ENCODE measurements at places on chromosomes 12 and 14. TPM values are rescaled to one million over a fixed set of nuclear protein-coding genes. Genes with fewer than 3 reads are reported as not detected.
A peak's percentile ranks its signal among the peaks of the same experiment; 100 is the strongest.

GRCh38 chr14:37707716-37708115 lies 112.3 kb downstream of the TTC6 start:
- DNase-seq = no peak

- DNase-seq = no peak
Observed at GRCh38 chr14:81550001-81550637, 16.5 kb upstream of the SEL1L start.

DNA sequence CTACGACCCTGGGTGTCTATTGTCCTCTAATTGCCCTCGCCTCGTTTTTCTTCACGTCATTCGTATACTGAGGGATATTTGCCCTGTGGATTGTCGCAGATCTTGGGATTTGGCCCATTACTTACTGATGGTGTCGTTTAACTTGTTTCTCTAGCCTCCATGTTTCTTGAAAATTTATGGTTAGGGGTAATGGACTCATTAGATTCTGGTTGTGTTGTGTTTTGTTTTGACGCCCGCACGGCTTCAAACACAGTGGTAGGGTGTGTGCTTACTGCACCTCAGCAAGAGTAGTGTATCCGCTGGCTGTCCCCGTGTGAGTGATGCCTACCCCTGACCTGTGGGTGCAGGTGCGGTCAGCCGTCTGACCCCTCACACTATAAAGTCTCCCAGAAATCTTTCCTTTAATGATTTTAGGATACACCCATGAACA lies 874 bp upstream of the RNU6-8 start:
- DNase-seq = peak; percentile 33

GRCh38 chr12:53102883-53103807 lies at the start of gene SOAT2:
Gene SOAT2, plus strand, starts transcription at chr12:53103486. Its CDS starts 92 bp downstream, at chr12:53103578.
- DNase-seq = no peak

- no peak for DNase-seq
Observed at GRCh38 chr14:99596772-99597171, 7.2 kb downstream of the CCDC85C start.

DNA sequence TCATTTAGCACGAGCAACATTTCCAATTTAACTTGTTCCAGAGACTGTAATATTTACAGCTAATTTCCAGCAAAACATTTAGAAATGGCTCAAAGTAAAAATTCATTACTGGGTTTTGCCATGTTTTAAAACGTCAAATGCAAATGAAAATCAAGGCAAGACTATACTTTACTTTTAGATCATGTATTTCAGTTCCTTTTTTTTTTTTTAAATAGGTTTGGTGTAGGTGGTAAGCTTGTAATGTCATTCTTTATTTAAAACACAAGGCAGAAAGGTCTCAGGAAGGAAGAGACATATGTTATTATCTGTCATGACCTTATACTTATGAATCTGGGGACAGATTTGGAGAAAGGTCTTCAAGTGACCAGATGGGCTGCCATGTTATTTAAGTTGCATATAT lies 54.1 kb downstream of the GRIP1 start:
- DNase-seq = no peak

DNA sequence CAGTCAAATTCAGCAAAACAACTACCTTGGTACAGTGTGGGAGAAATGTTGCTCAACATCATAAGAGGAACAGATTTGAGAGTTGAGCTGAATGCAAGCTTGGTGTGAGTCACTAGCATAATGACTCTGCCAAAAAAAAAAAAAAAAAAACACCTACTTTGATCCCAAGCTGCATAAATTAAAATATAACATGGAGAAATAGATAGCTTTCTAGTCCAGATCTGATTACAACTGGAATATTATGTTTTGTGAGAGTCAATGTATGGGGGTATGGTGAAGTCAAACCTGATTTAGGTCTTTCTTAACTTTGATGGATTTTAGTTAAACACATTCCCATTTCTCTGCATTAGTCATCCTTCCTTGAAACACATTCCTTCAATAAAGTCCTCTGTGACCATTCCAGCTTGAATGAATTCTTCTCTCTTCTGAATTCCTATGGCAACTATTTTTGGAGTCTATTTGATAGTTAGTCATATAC lies 188.1 kb downstream of the SLC5A8 start:
- peak; percentile 93 for DNase-seq

DNA sequence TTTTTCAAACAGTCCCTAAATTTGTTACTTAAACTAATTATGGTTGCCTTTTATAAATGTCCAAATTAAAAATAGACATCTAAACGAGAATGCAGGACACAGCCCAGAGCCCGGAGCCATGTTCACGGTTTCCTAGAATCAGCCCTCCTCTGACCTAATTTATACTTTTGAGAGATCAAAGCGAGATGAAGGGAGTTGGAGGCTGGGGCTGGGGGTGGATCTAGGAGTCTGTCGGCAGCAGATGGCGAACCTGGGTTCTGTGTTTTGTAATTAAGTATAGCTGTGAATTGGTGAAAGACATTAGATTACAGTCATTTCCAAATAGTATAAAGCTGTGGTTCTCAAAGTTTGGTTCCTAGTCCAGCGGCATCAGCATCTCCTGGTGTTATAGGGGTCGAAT lies 210.1 kb downstream of the SLC41A2 start:
- no peak for DNase-seq

- DNase-seq = no peak
Observed at GRCh38 chr12:2286461-2287131, 233.8 kb downstream of the CACNA1C start.

DNA sequence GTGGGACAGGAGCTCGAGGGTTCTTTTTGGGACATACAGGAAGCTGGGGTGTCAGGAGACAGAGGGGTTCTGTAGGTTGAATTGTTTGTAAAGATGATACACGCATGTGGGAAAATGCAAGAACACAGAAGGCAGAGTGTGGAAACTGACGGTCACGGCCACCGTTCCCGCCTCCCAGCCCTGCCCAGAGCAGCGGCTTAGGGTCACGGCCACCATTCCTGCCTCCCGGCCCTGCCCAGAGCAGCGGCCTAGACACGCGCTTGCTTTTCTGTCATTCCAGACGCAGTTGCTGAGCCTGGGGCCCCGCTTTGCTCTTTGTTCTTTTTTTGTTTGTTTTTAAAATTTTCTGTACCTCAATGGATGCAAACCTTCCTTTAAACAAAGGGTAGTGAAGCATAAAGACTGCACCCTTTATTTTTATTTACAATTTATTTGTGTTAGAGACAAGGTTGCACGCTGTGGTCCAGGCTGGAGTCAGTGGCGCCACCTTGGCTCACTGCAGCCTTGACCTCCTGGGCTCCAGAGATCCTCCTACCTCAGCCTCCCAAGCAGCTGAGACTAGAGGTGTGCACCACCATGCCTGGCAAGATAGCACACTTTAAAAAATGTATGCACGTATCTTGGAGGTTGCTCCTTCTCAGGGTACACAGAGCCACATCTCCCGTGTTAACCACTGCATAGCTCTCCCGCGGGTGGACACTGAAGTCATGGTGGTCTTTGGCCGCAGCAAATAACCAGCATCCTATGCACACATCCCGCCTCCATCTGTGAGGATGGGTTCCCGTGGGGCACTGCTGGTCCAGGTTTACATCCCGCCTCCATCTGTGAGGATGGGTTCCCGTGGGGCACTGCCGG lies 142.3 kb downstream of the ADGRD1 start:
- no peak for DNase-seq

DNA sequence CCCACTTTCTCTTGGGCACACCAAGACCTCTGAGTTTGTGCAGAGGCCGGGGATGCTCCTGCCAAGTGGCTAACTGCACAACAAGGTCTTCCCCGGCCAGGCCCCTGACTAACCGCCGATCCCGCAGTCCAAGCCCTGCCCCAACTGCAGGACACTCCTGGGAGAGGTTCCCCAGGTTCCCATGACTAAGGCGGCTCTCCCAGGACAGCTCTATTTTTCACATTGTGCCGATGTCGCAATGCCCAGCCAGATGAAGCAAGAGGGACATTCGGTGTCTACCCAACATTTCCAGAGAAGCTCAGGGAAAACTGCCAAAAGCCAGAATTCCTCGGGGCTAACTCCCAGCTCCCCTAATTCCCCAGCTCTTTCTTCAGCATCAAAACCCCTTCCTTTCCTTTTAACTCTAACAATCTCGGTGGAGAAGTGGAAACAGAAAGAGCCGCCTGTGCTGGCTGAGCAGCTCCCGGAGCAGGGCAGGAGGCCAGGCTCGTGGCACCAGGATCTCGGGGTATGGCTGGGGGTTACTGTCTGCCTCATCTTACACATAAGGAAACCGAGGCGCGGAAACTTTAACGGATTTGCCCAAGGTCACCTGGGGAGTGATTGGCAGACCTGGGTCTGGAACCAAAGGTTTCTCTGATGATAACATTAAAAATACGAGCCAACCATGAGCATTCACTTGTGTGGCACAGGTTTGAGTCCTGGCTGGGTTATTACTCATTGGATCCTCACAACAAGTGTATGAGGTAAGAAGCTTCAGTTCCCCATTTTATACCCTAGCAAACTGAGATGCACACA lies 318.2 kb downstream of the BCL11B start:
- DNase-seq = no peak

MGP gene
- total RNA-seq = 402 TPM

ITGB7 gene
- 18.8 TPM for total RNA-seq

HOXC9 gene
- 7.2 TPM for total RNA-seq

RHEBL1 gene
- total RNA-seq = 7.8 TPM

PTPRO gene
- total RNA-seq = 0.67 TPM

SRGAP1 gene
- total RNA-seq = 20.7 TPM

VRK1 gene
- 45.6 TPM for total RNA-seq

NANOG gene
- not detected for total RNA-seq

RPS26 gene
- total RNA-seq = 394 TPM
